ENCODE measurements at places on chromosomes 2 and 18.

- DNase-seq, result no peak
Observed at GRCh38 chr2:230419181-230419580, 3.2 kb downstream of the SP100 start.

DNA sequence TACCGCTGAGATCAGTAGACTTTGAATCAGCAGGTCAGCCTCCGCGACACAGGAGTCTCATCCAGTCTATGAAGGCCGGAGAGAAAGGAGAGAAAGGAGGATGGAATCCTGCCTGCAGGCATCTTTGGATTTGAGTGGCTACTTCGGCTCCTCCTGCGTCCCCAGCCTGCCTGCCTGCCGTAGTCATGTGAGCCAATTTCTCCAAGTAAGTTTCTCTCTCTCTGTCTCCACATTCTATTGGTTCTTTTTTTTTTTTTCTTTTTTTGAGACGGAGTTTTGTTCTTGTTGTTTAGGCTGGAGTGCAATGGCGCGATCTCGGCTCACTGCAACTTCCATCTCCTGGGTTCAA lies 16.7 kb downstream of the PDCD1 start:
- DNase-seq, result no peak

DNA sequence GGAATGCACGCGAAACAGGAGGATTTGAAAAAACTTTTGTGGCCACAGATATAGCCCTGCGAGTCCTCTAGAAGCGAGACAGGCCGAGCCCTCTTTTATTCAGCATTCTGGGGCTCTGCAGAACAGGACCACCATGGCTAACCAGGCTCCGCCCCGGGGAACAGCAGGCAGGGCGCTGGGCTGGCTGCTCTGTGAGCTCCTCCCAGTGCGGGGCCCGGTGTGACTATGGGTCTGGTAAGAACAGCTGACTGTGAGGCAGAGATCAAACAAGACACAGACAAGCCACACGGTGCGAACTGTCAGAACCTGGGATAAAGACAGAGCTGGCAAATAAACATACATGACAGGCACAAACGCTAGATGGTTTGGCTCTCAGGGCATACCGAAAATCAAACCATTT lies 15.5 kb downstream of the PXDN start:
- DNase-seq, result peak; percentile 76

- DNase-seq, result no peak
Observed at GRCh38 chr2:97718051-97718882, 4.9 kb downstream of the ZAP70 start.

GRCh38 chr2:44952143-44952805 lies 10.8 kb downstream of the SIX3 start:
- peak; percentile 81 for DNase-seq

- no peak for DNase-seq
Observed at GRCh38 chr2:44116319-44116718, 52.4 kb upstream of the PPM1B start.

- no peak for DNase-seq
Observed at GRCh38 chr2:196239622-196240587, 68.5 kb upstream of the STK17B start.

DNA sequence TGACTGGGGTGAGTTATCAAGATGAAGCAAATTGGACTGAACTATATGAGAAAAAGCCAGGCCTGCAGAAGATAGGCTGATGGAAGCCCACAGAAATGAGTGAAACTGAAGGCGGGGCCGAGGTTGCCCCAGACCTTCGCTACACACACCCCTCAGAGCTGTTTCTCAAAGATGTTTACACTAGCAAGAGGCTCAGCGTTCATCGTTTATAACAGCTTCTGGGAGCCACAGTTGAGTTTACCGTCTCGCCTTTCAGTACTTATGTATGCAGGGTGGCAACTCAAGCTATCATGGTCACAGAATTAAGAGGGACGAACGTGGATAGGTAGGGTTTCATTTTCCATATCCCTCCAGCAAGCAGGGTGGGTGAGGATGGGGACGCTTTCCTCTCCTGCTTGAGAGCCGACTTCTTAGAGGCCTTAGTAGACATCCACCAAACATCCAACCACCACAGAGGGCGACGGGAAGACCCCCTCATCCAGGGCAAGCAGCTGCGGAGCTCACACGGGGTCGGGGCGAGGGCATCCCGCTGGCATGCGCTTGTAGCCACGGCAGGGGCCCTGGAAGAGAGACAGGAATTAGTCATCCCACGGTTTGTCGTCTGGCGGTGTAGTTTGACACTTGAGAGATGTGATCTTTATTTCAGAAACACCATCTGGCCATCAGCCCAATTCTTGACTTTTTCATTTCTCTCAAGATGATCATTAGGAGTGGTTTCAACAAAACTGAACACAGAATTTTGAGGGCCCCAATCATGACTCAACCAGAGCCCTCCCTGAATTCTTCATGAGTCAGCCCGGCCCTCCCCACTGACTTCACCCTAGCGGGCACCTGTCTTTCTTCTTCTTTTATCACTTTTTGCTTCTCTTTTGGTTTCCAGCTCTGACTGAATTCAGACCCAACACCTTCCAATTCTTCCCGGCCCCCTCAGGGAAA lies 109.1 kb upstream of the CTDP1 start:
- no peak for DNase-seq

- DNase-seq, result no peak
Observed at GRCh38 chr2:200454927-200455801, 54.7 kb downstream of the KCTD18 start.

DNA sequence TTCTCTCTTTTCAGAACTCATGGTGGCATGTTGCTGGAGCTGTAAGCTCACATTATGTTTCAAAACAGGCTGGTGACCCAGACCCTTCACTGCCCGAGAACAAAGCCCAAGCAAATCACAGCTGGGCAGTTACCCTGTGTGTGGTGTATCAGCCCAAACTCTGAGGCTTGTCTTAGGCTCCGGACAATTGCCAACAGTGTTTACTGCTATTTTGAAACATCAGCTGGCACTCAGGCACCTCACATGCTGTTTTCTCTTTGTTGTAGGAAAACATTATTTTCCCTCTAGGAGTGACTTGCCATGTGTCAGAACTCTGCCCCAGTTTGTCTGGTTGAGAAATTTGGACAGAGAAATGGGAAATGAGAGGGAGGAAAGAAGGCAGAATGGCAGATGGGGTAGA lies 237.6 kb upstream of the APCDD1 start:
- no peak for DNase-seq

DNA sequence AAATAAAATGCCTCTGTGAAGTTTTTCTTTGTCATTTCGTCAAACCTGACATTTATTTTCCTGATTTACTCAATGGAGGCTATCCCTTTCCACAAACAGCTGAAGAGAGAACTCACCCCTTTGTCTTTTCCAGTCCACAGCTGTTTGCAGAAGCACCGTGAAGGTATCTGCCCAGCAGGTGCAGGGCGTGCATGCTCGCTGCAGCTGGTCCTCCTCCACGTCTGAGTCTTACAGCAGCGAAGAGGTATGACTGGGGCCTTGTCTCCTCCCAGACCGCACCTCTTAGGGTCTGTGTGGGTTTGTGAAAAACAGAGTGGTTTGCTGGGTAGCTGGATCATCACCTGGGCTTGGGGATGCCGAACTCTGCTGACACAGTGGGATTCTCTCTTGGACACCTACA lies 9.7 kb downstream of the SPP2 start:
- no peak for DNase-seq

GRCh38 chr2:59920961-59921360 lies 632.5 kb downstream of the BCL11A start:
- DNase-seq, result no peak

Data from WTC11 (cell line).